ENCODE measurements at places on chromosomes 5 and 9.

GRCh38 chr5:152546493-152546892, 141.4 kb upstream of the NMUR2 start:
- no peak for DNase-seq

- no peak for DNase-seq
Observed at GRCh38 chr5:155094455-155094854, 80.9 kb downstream of the KIF4B start.

DNA sequence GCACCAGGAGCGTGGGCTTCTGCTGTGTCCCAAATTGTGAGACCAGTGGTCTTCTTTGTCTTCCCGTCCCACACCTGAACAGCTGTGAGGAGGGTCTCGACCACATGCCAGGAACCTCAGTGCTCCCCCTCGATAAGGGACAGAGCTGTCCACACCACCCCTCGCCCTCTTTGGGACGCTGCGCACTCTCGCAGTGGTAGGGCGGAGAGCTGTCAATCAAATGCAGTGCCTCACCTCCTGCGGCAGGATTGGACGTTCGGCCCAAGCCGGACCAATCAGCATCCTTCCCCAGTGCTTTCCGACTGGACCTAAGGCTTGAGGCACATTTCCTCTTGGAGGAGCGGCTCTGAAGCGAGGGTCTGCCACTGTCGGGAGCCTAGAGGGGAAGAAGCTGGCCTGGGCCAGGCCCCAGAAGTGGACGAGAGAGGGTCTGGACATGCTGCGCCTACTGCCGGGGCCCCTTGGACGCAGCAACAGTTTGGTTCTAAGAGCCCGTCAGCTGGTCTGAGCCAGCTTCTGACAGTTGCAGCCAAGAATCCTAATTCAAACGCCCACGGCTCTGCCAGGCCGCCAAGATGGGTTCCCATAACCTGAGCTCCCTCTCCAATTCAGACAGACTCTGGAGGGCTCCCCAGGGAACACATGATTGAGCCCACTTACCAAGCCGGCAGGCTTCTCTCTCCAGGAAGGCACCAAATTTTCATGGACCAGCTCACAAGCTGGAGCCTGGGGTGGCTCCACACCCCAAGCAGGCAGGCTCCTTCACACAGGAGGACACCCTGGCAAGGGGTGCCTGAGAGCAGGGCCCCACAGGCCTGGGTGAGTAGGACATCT, 28.1 kb upstream of the ADAMTS2 start:
- no peak for DNase-seq

DNA sequence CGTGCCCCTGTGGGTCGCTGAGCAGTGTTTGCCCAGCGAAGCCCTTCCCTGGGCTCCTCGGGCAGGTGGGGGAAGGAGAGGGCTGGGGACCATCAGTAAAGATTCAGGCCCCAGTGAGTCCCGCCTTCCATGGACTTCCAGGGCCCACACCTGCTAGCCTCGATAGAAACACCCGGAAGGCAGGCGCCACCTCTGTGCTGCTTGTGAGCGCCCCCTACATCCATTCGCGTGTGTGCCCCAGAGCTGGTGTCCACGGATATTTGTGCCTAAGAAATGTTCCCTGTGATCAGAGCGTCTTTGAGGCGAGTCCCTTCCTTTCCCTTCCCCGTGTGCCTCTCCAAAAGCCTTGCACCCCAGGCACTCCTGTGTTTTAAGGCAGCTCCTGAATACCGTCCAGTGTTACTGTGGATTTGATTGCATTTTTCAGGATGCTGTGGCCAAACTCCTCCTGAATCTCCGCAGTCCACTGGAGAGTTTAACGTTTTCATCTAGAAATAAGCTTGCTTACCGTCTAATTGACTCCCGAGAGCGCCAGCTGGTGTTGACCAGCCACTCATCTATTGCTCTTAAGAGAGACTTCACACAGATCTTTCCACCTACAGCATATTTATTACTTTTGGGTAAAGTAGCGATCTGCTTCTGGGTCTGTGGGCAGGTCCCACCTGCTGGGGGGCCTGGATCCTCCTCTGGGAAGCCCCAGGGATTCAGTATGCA, 101.4 kb downstream of the COL5A1 start:
- DNase-seq, result no peak
